Renal cortical epithelial cell (primary cell): ENCODE measurements at places on chromosomes 4 and X. TPM values are rescaled to one million over a fixed set of nuclear protein-coding genes. Genes with fewer than 3 reads are reported as not detected.

The KIAA1210 gene
- total RNA-seq, result not detected in 2 replicates

The PAGE5 gene
- total RNA-seq, result not detected in 2 replicates

The NAP1L2 gene
- 2.1 and 2.6 TPM in 2 replicates for total RNA-seq

The S100G gene
- total RNA-seq, result not detected in 2 replicates

The ITM2A gene
- total RNA-seq, result 1.6 and 7.6 TPM in 2 replicates

DNA sequence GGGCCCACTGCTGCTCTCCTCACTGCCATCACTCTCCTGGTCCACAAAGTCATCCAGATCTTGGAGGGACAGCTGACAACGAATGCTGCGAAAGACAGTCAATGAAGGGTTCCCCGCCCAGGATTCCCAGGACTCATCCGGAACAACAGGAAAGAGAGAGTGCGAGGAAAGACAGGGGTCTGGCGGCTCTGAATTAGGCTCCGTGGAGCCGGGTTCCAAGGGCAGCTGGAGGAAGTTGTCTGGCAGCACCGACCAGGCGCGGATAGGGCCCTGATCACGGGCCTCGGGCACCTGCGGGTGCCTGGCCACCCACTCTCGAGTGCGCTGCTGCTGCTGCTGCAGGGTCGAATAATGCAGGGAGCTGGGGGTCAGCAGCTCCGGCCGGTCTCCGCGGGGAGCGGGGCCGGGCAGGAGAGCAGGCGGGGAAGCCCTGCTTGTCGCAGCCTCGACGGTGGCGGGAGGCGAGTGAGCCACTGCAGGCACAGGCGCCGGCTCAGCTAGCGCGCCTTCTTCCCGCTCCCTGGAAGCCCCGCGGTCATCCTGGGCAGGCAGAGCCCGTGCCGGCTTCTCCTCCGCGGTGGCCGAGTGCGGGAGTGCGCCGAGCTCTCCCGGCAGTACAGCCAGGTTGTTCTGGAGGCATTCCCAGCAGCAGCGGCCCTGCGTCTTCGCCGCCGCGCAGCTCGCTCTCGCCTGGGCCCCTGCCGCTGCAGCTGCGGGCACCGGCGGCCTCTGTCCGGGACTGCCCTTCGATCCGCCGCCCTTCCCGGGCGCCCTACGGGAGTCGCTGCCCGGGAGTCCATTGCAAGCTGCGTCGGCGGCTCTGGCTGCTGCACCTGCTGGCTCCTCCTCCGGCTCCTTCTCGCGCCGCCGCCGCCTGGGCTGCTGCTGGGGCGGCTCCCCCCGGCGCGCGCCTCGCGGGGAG, 1.1 kb downstream of the SOWAHB start:
- DNase-seq, result no peak

DNA sequence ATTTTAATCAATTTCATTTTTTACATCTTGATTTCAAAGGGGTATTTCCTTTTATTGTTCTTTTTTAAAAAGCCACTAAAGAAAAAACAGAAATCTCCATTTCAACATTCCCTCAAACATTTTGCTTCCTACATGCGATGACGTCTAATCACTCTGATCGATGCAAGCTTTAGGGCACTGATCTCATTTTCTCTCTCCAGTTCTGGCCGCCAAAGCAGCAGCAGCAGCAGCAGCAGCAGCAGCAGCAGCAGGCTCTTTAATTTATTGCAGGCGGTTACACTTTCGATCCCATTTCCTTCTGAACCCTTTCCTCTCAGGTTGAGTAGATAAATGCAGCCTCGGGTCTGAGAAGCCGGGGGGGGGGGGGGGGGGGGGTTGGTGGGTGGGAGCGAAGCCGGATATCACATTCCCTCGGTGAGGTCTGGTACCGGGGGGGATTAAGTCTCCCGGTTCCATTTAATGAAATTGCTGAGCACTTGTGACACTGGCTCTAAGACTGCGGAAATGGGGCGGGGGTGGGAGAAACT, 3.4 kb upstream of the PCDH7 start:
- peak; percentile 11 for DNase-seq

DNA sequence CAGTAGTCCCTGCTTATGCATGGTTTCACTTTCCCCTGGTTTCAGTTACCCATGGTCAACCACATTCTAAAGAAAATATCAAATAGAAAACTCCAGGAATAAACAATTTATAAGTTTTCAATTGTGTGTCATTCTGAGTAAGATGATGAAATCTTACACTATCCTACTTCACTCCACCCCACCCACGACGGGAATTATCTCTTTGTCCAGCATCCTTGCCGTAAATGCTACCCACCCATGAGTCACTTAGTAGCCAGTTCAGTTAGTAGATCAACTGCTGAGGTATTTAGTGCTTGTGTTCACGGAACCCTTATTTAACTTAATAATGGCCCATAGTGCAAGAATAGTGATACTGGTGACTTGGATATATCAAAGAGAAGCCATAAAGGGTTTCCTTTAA, 91.4 kb downstream of the KLHL13 start:
- no peak for DNase-seq

- no peak for DNase-seq
Observed at GRCh38 chr4:1898681-1899080, 27.5 kb downstream of the NSD2 start.

GRCh38 chr4:153383131-153383530, 38.6 kb downstream of the MND1 start:
- no peak for DNase-seq

DNA sequence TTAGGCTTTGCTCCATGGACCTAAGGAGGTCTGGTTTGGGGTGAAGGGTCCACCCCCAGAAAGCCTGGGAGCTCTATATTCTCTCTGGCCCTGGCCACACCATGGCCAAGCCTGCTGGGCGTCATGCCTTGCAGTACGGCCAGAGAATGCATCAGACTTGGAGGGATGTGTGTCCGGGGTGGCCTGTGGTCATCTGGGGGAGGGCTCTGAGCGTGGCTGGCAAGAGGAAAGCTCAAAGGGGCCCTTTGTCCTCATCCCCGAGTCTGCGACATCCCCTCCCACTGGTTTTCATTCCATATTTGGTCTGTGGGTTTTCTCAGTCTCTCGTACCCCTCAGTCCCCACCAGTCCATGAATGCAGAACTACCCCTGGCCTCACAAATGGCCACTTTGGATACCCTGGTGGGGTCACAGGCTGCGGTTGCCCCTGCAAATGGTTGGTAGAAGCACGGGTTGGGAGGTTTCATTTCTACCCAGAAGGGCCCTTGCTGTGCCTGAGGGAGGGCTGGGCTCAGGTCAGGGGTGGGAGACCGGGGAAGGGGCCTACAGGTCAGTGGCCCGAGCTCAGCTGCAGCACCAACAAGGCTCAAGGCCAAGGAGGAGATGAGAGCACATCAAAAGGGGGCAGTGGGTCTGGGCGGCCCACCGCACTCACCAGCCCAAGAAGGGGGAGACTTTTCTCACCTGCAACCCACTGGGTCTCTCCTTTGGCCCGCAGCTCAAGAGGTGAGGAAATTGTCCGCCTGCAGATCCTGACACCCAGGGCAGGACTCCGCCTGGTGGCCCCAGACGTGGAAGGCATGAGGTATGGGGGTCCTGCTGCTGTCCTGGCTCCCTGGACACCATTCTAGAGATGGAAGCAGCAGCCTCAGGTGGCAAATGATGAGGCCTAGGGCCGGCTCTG, 30.2 kb downstream of the ZNF185 start:
- DNase-seq, result no peak

- no peak for DNase-seq
Observed at GRCh38 chrX:131728295-131729145, 184.6 kb downstream of the OR13H1 start.

GRCh38 chrX:10514891-10515290, 105.5 kb downstream of the MID1 start:
- no peak for DNase-seq

GRCh38 chr4:87819281-87819919, 13.4 kb upstream of the MEPE start:
- peak; percentile 92 for DNase-seq

- DNase-seq, result no peak
Observed at GRCh38 chrX:105969487-105969886, 69.0 kb downstream of the SERPINA7 start.

- DNase-seq, result peak; percentile 54
Observed at GRCh38 chr4:105352826-105353225, 121.0 kb downstream of the PPA2 start.

DNA sequence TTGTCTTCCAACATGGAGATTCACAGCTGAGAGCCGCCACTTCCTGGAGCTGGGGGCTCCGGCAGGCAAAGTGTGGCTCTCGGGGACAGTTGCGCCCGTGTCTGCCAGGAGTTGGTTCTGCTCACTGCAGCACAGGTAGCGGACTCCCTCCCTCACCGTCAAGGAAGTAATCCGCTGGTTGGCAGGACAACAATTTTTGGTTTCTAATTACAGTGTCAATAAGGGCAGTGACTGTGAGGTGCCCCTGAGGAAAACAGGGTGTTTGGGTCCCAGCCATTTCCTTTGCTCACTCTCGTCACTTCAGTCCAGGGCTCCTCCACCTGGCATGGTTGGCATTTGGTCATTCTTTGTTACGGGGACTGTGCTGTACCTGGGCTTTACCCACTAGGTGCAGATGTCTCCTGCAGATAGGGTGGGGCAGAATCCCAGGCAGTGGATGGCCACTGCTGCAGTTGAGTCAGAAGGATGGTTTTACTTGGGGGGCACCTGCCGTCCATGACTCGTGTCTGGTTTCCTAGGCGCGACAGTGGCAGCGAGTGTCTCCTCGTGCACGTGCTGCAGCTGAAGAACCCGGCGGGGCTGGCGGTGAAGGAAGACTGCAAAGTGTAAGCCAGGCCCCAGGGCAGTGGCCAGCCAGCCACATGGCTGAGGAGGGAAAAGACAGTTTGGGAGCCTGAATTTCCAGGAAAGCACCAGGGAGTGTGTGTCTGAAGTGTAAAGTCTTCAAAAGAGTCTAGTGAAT, 32.1 kb upstream of the CLCN4 start:
- DNase-seq, result no peak

DNA sequence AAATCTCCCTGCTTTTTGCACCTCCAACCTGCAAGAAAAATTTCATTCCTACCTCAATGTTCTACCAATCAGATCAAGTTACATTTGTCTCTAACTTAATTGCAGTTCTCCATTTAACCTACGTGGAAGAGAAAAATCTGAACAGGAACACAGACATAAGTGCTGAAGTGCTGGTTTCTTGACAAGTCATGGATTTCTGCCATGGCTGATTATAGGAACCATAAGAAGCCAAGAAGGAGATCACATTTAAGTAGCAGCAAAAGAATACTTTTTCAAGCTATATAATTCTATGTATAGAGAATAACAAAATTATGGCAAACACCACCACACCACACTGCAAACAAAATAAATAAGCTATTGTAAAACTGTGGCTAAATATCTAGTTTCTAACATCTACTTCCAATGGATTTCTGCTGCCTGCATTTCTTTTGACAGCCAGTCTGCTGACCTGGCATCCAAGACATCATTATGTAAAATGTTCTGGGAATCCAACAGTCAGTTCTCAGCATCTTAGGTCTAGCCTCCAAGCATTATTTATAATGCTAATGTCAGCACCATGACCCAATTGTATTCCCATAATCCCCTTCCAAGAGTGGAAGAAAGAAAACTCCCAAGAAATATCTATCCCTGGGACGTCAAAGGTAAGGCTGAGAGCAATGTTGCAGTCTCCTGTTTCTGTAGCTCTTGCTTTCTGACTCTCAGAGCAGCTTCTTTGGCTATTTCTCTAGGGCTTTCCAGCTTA, 50.8 kb upstream of the GAB1 start:
- DNase-seq, result no peak

GRCh38 chrX:20742106-20742505, 475.4 kb upstream of the RPS6KA3 start:
- DNase-seq, result peak; percentile 6

GRCh38 chr4:110415478-110415877, 60.5 kb upstream of the ENPEP start:
- no peak for DNase-seq

DNA sequence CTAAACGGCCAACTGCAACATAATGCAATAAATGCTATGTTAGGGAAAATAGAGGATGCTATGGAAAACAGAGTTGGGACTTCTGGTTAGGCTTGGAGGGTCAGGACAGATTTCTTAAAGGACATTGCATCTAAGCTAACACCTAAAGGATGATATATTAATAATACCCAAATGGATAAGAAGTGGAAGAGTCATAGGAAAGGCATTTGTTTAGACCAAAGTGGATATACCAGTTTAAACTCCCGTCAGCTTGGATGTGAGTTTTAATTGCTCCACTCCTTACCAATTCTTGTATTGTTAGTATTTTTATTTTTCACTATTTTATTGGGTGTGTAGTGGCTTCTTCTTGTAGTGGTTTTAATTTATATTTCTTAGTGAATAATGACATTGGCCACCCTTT, 93.9 kb downstream of the PTPN13 start:
- DNase-seq, result peak; percentile 74

DNA sequence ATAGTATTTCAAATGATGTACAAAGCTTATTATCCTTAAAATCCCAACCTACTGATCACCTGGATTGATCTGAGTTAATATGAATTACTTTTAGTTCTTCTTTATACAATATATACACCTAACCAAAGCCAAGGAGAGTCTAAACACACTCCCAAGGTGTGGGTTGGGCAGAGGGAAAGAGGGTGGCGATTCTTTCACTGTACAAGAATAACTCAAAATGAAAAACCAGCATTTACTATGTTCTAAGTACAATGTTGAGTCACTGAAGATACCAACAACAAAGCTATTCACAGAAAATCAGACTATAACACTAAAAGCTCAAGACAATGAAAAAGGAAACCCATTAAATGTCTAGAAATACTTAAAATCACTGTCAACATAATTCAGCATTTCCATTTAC, 46.6 kb downstream of the ANKRD17 start:
- no peak for DNase-seq

GRCh38 chr4:86948276-86948675, 13.5 kb downstream of the AFF1 start:
- DNase-seq, result no peak

- peak; percentile 60 for DNase-seq
Observed at GRCh38 chr4:21512353-21512752, 436.2 kb downstream of the KCNIP4 start.

DNA sequence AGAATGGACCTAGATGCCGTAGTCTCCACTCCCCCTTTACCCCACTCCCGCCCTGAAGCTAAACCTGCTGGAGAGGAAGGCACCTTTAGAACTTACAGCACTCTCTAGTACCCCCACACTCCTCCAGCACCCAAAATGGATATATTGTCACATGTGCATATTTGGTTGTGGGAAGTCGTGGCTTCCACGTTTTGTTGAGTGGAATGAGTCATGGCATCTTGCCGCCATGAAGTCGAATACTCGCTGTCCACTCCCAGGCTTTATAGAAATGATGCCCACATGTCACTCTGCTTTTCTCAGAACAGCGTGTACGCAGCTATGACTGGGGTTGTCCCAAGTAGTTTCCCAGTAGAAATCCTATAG, 545 bp downstream of the ABCE1 start:
- DNase-seq, result peak; percentile 67

DNA sequence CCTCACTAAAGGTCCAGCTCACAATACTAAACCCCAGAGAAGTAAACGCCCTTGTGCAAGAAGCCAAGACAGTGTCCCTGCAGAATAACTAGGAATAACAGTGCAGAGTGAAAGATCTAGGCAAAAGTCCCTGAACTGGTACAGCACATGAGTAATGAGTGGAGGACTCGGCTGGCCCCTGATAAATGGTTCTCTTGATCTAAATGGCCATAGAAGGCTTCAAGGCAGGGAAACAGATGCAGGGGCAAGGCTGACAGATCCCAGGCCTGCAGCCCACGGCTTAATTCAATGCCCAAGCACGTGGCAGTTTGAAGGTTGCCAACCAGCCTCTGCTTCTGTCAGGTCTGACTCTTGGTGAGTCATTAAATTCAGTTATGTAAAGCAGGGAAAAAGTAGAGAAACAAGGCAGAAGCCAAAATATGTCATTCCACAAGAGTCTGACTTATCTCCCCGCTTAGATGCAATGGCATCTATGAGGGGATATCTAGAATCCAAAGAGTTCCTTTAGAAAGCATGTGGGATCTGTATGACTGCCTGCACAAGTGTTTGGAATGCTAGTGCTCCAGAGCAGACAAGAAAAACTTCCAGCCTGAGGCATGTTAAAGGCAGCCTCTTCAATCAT, 121.3 kb downstream of the PRDM5 start:
- no peak for DNase-seq

- no peak for DNase-seq
Observed at GRCh38 chr4:73055241-73055897, 14.1 kb downstream of the COX18 start.
